ENCODE measurements at places on chromosomes 1 and 21.

DNA sequence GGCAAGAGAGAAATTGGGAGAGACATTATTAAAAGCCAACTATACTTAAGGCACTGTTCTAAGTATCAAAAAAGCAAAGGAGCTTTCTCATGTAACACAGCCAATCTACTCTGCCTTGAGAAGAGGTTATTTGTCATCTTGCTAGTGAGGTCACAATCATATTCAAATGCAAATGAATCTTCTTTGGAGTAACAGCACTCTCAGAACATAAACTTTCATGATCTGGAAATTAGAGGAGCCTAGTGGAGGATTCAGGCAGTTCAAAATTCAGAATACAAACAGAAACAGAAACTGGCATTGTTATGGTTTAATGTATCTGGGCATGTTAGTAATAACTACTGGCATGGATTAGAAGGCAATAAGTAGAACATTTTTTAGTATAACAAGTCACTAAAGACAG is 57.4 kb downstream of the ARID4B start:
- no peak for DNase-seq

DNA sequence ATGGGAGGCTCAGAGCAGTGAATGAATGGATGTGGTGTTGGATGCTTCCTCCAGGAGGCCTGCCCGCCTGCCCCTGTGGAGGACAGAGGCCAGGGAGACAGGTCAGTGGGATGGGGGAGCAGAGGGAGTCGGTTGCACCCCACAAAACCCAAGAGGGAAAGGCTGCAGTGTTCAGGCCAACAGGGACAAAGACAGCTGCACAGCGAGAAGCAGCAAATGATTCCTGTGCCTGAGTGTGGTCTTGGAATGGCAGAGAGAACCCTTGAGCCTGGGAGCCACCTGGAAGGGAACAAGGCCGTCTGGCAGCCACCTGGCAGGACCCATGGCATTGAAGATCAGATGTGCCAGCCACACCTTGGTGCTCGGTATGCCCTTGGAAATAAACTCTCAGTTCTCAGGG is 8.1 kb downstream of the TFF3 start:
- DNase-seq: no peak

DNA sequence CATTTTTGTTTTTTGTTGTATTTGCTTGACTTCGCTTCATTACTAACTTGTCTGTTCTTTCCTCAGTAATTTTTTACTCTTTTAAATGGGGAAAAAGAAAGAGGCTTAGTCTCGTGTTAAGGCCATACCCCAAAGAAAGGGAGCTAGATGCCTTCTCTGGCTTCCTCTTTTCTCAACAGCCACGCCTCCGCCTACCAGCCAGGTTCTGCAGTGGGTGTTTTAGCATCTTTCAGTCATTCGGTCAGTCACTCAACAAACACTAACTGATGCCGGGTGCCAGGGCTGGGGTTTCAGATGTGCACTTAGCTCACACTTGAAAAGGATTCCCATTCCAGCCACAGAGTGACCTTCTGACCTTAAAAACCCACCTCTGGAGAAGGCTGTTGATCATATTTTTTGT is 46.3 kb upstream of the VAV3 start:
- no peak for DNase-seq

- no peak for DNase-seq
Observed at GRCh38 chr1:91684481-91685196, 184.0 kb downstream of the CDC7 start.

DNA sequence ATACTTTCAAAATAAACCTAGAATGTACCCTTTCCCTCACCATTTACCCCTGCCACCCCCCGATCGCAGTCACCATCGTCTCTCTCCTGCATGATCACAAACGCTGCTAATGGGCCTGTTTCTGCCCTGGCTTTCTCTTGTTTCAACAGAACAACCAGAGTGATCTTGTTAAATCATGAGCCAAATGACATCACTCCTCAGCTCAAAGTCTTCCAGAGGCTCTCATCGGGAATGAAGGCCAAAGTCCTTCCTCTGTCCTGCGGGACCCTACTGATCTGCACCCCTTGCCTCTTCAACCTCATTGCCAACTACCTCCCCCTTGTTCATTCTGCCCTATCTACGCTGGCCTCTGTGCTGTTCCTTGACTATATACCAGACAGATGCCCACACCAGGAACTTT is 39.4 kb upstream of the PTGFRN start:
- no peak for DNase-seq

DNA sequence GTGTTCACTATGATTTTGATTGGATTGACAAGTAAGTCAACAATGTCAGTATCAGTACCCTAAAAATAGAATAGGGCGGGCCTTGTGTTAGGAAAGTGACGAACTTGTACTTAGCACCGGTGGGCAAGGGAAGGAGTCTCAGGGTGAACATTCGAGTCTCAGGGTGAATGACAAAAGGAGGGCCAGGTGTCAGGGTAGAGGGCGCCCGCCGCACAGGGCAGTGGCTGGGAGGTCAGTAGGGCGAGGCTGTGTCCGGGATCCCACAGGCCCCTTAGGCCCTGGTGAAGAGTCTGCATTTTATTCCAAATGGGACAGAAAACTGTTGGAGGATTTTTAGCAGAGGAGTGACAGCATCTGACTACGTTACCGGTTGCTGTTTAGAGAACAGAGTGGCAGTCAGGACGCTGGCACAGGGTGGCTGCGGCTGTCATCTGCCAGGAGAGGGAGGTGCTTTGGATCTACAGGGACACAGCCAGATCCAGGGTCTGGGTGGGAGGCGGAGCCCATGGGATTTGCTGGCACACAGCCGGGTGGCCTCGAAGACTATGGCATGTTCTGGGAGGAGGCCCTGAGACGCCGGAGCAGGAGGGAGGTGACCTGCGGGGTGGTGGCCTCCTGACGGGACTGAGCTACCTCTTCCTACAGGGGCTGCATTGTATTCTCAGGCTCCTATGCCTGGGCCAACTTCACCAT is 11.0 kb downstream of the AGTRAP start:
- DNase-seq: no peak

DNA sequence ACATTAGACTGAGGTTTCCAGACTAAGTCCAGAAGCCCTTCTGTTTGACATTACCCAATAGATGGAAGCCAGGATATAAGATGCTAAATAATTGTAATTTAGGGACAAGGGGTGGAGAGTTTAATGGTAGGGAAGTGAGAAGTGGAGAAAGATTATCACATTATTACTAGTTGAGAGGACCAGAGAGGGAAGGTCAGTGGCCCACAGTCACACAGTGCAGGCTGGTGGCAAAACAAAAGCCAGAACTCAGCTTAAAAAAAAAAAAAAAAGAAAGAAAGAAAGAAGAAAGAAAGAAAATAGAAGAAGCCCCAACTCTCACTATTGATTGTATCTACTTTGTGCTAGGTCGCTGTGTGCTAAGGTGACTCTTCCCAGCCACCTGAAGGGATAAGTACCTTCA is 41.6 kb upstream of the WNT4 start:
- DNase-seq: no peak

DNA sequence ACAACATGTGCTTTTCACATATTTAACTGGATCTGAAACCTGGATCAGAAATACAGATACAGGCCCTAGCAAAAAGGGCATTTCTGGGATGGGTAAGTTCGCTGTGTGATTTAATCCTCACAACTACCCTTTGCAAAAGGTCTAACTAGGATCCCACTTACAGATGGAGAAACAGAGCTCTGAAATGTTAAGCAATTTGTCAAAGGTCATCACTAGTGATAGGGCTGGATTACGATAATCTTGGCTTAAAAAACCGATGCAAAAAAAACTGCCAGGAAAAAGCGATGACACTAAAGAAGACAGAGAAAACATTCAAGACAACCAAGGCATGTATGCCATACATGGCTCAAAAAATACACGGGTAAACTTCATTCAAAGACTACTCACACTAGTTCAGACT is 29.9 kb downstream of the AHCTF1 start:
- DNase-seq: no peak

GRCh38 chr1:18249631-18250030 is 142.0 kb downstream of the IGSF21 start:
- DNase-seq: no peak

- DNase-seq: no peak
Observed at GRCh38 chr1:32333251-32333963, 2.6 kb downstream of the MARCKSL1 start.

- DNase-seq: no peak
Observed at GRCh38 chr1:46131712-46132528, 509 bp downstream of the PIK3R3 start.
